A549 treated with AZD2906 at 1 μM for 4 hours (cell line): ENCODE measurements at places on chromosomes 1 and 21. TPM values are rescaled to one million over a fixed set of nuclear protein-coding genes. Genes with fewer than 3 reads are reported as not detected.

JAM2 gene
- 0.02 to 0.08 TPM in 2 of 5 replicates, not detected in the others for total RNA-seq

NUDT17 gene
- 6.6 to 8.5 TPM (median 7.2 TPM) in 5 replicates for total RNA-seq

CD1B gene
- total RNA-seq, result not detected in 5 replicates

EPS15 gene
- 9.2 to 15.8 TPM (median 11.6 TPM) in 5 replicates for total RNA-seq

ERICH3 gene
- not detected in 5 replicates for total RNA-seq

TMEM51 gene
- 25.2 to 29.1 TPM (median 27.8 TPM) in 5 replicates for total RNA-seq

NUAK2 gene
- 21.3 to 27.0 TPM (median 24.7 TPM) in 5 replicates for total RNA-seq

HTR1D gene
- total RNA-seq, result 11.3 to 13.1 TPM (median 12.0 TPM) in 5 replicates

F13B gene
- 0.05 to 0.08 TPM (median 0.07 TPM) in 3 of 5 replicates, not detected in the others for total RNA-seq

FCGR3B gene
- total RNA-seq, result not detected in 5 replicates

HSF2BP gene
- total RNA-seq, result 1.6 to 2.4 TPM (median 2.1 TPM) in 5 replicates

LIPI gene
- not detected in 5 replicates for total RNA-seq

CD84 gene
- total RNA-seq, result not detected in 5 replicates

NR1I3 gene
- total RNA-seq, result 0.07 TPM in 1 of 5 replicates, not detected in the others

CFAP74 gene
- 0.02 to 0.07 TPM (median 0.06 TPM) in 3 of 5 replicates, not detected in the others for total RNA-seq

LGR6 gene
- 0.72 to 0.92 TPM (median 0.76 TPM) in 5 replicates for total RNA-seq

MYOM3 gene
- total RNA-seq, result 6.2 to 7.2 TPM (median 7.0 TPM) in 5 replicates

PRDM16 gene
- 0.15 to 0.49 TPM (median 0.18 TPM) in 5 replicates for total RNA-seq

SERTAD4 gene
- 0.37 to 0.65 TPM (median 0.51 TPM) in 5 replicates for total RNA-seq

ILDR2 gene
- 0.01 to 0.10 TPM (median 0.03 TPM) in 4 of 5 replicates, not detected in the other for total RNA-seq

UBE2G2 gene
- total RNA-seq, result 30.3 to 39.6 TPM (median 32.3 TPM) in 5 replicates

TAGLN2 gene
- total RNA-seq, result 1,017 to 1,045 TPM (median 1,025 TPM) in 5 replicates

PIK3R3 gene
- 1.3 to 2.0 TPM (median 1.5 TPM) in 5 replicates for total RNA-seq

SORT1 gene
- 3.4 to 5.7 TPM (median 3.9 TPM) in 5 replicates for total RNA-seq

RGS8 gene
- not detected in 5 replicates for total RNA-seq

SPATC1L gene
- total RNA-seq, result 0.28 to 0.68 TPM (median 0.62 TPM) in 5 replicates

OBSCN gene
- 2.9 to 6.1 TPM (median 4.1 TPM) in 5 replicates for total RNA-seq

PLEKHA6 gene
- total RNA-seq, result 30.7 to 35.1 TPM (median 33.3 TPM) in 5 replicates

DMBX1 gene
- 0.49 to 0.93 TPM (median 0.82 TPM) in 5 replicates for total RNA-seq

FCER1G gene
- total RNA-seq, result 0.17 to 0.33 TPM in 2 of 5 replicates, not detected in the others

C1orf141 gene
- not detected in 5 replicates for total RNA-seq

KCNJ6 gene
- 3.0 to 4.9 TPM (median 4.2 TPM) in 5 replicates for total RNA-seq

SSU72 gene
- 82.0 to 103 TPM (median 101 TPM) in 5 replicates for total RNA-seq

CTSE gene
- total RNA-seq, result 0.05 to 0.14 TPM (median 0.06 TPM) in 4 of 5 replicates, not detected in the other

ADCY10 gene
- 0.02 to 0.13 TPM (median 0.07 TPM) in 4 of 5 replicates, not detected in the other for total RNA-seq

LMO4 gene
- total RNA-seq, result 17.4 to 22.8 TPM (median 20.1 TPM) in 5 replicates

RHD gene
- not detected in 5 replicates for total RNA-seq

GIPC2 gene
- total RNA-seq, result 0.01 to 0.06 TPM (median 0.02 TPM) in 5 replicates

KLHL20 gene
- total RNA-seq, result 11.7 to 14.7 TPM (median 13.0 TPM) in 5 replicates

CLEC20A gene
- total RNA-seq, result not detected in 5 replicates

IL23R gene
- not detected in 5 replicates for total RNA-seq

OR2G6 gene
- not detected in 5 replicates for total RNA-seq

LRRC39 gene
- total RNA-seq, result 0.05 to 0.13 TPM (median 0.10 TPM) in 5 replicates

CRYBG2 gene
- 1.4 to 2.7 TPM (median 1.6 TPM) in 5 replicates for total RNA-seq
